ENCODE measurements at places on chromosomes 3 and 15.
A peak's percentile ranks its signal among the peaks of the same experiment; 100 is the strongest.

DNA sequence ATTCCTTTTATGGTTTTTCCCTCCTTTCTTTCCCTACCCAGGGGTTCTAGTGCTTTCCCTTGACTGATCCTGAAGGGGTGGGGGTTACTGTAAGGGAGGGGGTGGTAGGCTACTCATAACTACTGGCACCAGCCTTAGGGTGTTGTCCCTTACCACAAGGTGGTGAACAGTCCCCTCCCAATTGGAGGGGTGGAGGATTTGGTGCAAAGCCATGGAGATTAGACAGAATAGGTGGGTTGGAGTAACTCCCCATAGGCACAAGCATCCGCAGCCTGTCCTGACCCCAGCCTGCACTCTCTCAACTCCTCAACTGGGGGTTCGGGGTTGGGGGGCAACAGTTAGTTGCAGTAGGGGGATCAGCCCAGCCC lies 2.6 kb upstream of the HYAL2 start:
- H3K36me3 ChIP-seq: no peaks in the 10 kb centered on the region
- H3K4me1 ChIP-seq: peaks cover 21% of the 10 kb centered on the region

- H3K4me3 ChIP-seq: no peak overlapping the region
- no peaks in the 10 kb centered on the region for H3K4me1 ChIP-seq
- no peak overlapping the region for H3K27ac ChIP-seq
- H3K36me3 ChIP-seq: no peaks in the 10 kb centered on the region
- H3K27me3 ChIP-seq: no peaks in the 10 kb centered on the region
Measured at GRCh38 chr3:129052675-129053074, 7.9 kb upstream of the GP9 start.

- no peaks in the 10 kb centered on the region for H3K36me3 ChIP-seq
- no peak for DNase-seq
- H3K27me3 ChIP-seq: no peaks in the 10 kb centered on the region
- no peak overlapping the region for H3K27ac ChIP-seq
- no peak overlapping the region for H3K4me3 ChIP-seq
- no peaks in the 10 kb centered on the region for H3K4me1 ChIP-seq
Measured at GRCh38 chr3:140236836-140237501, 302.0 kb downstream of the CLSTN2 start.

DNA sequence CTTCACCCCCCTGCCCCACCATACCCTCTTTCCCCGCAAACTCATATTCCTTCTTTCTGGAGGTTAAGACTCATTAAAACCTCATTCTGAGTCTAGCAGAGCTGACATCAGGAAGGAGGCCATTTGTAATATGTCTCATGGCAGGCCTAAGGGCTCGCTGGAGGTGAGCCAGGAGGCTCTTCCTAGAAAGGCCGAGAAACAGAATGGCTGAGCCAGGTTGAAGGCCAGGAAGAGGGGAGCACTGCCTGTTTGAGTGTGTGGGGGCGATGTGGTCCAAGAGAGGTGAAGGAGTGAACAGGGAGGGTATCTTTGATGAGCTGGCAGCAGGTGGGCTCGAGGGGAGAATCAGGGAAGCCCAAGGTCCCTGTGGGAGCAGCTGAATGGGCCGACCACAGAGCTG lies 317.3 kb downstream of the TLE3 start:
- H3K36me3 ChIP-seq: no peaks in the 10 kb centered on the region
- peaks cover 23% of the 10 kb centered on the region for H3K4me1 ChIP-seq
- DNase-seq: no peak
- no peak overlapping the region for H3K27ac ChIP-seq
- no peak overlapping the region for H3K4me3 ChIP-seq

DNA sequence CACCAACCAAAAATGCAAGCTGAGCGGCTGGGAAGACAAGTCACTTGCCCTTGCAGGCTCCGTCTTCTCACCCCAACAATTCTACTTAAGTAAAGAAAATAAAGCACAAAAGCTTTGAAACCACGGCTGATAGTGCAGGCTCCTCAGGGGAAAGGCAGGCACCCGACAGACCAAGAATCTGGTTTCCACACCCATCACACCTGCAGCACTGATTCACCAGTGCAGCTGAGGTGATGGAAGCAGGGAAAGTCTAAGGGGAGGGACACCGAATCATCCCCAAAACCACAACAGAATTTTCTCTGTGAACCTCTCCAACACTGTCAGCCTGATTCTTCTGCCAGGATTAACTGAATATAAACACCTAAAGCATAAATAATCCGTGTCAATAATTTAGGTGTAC lies 62.0 kb upstream of the NSMCE3 start:
- no peak for DNase-seq
- no peaks in the 10 kb centered on the region for H3K36me3 ChIP-seq
- H3K4me3 ChIP-seq: no peak overlapping the region
- no peak overlapping the region for H3K27ac ChIP-seq
- H3K4me1 ChIP-seq: no peaks in the 10 kb centered on the region

- H3K4me3 ChIP-seq: no peak overlapping the region
- peaks cover 8% of the 10 kb centered on the region for H3K4me1 ChIP-seq
- DNase-seq: no peak
- H3K27ac ChIP-seq: no peak overlapping the region
- no peaks in the 10 kb centered on the region for H3K36me3 ChIP-seq
Measured at GRCh38 chr15:59295261-59296001, 77.2 kb downstream of the MYO1E start.

DNA sequence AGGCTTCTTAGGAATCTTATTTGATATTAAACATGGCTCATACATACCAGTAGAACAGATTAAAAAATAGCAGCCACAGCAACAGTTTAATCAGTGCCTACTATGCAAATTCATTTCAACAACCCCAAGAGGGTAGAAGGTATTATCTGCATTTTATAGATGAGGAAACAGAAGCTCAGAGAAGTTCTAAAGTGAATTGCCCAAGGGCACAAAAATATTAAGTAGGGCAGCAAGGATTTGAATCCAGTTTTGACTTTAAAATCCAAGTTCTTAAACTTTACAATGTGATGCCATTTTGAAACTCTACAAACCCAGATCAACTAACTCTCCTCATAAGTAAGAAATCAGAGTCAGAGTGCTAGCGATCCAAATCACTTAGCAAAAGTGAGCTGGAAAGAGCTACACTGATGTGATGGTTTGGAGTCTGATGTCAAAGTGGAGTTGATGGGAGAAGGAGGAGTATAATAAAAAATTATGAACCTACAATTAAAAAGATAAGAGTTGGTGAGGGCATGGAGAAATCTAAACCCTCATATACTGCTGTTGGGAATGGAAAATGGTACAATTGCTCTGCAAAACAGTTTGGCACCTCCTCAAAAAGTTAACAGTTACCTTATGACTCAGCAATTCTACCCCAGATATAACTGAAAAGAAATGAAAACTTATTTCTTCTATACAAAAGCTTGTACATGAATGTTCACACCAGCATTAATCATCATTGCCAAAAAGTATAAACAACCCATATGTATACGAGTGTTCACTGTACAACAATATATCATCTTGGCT lies 51.0 kb upstream of the PLXND1 start:
- H3K4me1 ChIP-seq: no peaks in the 10 kb centered on the region
- H3K27me3 ChIP-seq: no peaks in the 10 kb centered on the region
- H3K36me3 ChIP-seq: no peaks in the 10 kb centered on the region
- no peak overlapping the region for H3K27ac ChIP-seq
- no peak overlapping the region for H3K4me3 ChIP-seq

DNA sequence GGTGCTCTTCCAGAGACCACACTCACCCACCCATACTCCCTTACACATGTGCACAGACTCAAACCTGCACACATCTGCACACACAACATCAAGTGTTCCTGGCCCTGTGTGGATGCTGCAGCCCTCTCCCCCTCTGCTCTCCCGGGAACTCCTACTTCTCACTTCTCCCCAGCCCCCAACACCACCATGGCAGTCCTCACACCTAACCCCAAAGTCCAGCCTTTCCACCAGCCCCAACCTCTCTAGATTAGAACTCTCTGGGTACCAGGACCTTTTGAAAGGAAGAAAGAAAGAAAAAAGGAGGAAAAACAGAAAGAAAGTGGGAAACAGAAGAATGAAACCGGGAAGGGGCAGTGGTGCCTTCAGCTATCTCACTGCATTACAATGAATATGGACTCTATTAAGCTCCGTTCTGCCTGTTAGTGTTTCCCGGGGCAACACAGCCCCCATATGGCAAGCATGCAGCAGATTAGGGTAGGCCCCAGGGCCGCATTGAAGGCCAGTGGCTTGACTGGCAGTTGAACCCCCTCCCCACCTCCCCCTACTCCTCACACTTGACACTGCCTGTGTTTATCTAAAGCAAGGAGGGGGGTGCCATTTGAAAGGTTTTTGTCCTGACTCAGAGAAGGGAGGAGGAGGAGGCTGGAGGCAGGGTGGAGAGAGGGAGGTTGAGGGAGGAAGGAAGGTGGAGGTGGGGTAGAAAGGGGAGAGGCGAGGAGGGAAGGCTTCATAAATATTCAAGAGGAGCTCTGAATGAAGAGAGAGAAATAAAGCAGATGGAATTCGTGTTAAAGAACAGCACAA lies 30.1 kb downstream of the BOC start:
- no peak for DNase-seq
- no peak overlapping the region for H3K4me3 ChIP-seq
- H3K4me1 ChIP-seq: no peaks in the 10 kb centered on the region
- H3K27me3 ChIP-seq: no peaks in the 10 kb centered on the region
- no peak overlapping the region for H3K27ac ChIP-seq

DNA sequence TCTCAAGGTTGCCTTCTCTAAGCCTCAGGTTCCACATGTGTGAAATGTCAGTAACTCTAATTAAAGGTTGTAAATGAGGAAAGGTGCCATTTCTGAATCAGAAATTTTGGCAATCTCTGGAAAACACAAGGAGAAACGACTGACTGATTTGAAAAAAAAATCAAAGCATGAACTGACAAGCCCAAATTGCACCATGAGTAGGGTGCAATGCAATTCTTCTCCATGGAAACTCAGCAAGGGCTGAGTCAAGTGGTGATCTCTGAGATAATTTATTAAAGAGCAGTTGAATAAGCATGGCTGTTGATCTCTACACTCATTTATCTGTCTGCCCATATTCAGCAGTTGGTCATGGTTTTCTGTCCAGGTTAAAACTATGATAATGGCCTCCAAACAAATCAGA lies 201.6 kb upstream of the CMC1 start:
- no peaks in the 10 kb centered on the region for H3K4me1 ChIP-seq
- no peaks in the 10 kb centered on the region for H3K27me3 ChIP-seq
- no peaks in the 10 kb centered on the region for H3K36me3 ChIP-seq
- no peak overlapping the region for H3K4me3 ChIP-seq

- H3K4me1 ChIP-seq: peaks cover 33% of the 10 kb centered on the region
- H3K27me3 ChIP-seq: no peaks in the 10 kb centered on the region
- no peaks in the 10 kb centered on the region for H3K36me3 ChIP-seq
- DNase-seq: no peak
- H3K27ac ChIP-seq: peak overlapping the region; percentile 93
Measured at GRCh38 chr3:50356553-50356952, 2.8 kb downstream of the TMEM115 start.

GRCh38 chr3:14706096-14706495 lies 31.2 kb downstream of the C3orf20 start:
- DNase-seq: no peak
- no peak overlapping the region for H3K27ac ChIP-seq
- no peak overlapping the region for H3K4me3 ChIP-seq
- H3K36me3 ChIP-seq: no peaks in the 10 kb centered on the region

DNA sequence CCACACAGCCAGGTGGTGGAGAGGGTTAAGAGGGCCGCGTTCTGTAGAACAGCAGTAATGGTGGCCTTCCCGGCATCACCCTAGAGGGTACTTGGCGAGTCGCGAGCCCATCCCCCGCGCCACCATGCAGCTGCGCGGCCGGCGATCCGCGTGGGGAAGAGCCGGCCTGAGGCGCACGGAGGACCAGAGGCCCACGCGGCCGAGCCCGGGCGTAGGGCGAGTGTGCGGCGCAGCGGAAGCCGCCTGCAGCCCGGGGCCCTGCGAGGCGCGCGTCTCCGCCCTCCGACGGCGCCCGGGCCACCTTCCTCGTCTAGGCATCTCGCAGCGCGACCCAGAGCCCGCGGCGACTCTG lies 423 bp downstream of the TKT start:
- peaks cover 14% of the 10 kb centered on the region for H3K4me1 ChIP-seq
- H3K27me3 ChIP-seq: no peaks in the 10 kb centered on the region
- peak overlapping the region; percentile 70 for H3K4me3 ChIP-seq
- DNase-seq: peak; percentile 46

DNA sequence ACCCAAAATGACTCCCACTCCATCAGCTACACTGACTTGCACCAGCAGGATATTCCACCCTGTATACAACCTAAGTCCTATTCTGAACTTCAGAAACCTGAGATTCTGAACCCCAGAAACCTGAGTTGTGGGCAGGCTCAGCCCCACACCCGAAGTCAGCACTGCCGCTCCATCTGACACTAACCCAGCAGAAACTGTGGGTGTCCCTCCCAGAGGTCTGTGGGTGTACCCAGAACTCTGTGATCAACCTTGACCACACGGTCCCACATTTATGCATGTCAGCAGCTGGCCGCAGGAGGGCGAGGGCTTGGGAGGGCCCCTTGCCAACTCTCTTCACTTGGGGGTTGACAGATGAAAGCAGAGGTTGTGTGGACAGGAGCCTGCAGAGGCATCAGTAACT lies 9.3 kb downstream of the OXTR start:
- H3K4me3 ChIP-seq: no peak overlapping the region
- no peaks in the 10 kb centered on the region for H3K4me1 ChIP-seq
- H3K27me3 ChIP-seq: no peaks in the 10 kb centered on the region
- H3K36me3 ChIP-seq: no peaks in the 10 kb centered on the region

GRCh38 chr15:26050984-26051383 lies 187.9 kb upstream of the ATP10A start:
- H3K36me3 ChIP-seq: no peaks in the 10 kb centered on the region
- H3K27me3 ChIP-seq: no peaks in the 10 kb centered on the region
- no peak overlapping the region for H3K27ac ChIP-seq
- DNase-seq: no peak
- H3K4me3 ChIP-seq: no peak overlapping the region

GRCh38 chr15:74773731-74774252 lies 8.1 kb upstream of the CSK start:
- H3K27me3 ChIP-seq: no peaks in the 10 kb centered on the region
- H3K27ac ChIP-seq: no peak overlapping the region
- H3K4me3 ChIP-seq: no peak overlapping the region

DNA sequence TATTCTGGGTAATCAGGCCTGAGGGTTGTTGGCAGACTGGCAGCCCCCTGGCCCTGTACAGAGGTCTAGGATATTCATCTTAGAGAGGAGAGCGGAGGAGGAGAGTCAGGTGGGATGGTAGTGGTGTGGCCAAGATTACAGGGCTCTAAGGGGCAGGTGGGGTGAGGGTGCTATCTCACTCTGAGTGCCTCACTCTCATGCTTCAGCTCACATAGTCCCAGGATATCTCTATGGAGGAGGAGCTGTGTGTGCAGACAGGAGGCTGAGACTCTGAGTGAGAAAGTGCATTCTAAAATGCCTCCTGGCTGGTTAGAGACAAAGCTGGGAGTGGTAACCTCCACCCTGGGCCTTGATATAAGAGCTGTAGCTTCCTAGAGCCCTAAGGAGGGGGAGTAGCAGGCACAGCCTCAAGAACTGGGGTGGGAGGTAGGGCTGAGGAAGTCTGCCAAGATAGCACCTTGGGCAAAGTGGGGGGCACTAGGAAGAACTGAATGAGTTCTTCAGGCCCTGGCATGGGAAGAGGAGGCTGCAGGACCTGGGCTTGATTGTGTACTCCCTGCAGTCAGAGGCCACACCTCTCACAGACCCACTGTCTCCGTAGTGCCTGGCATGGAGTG lies 39.9 kb downstream of the CLSTN2 start:
- H3K4me3 ChIP-seq: no peak overlapping the region
- no peaks in the 10 kb centered on the region for H3K27me3 ChIP-seq
- no peaks in the 10 kb centered on the region for H3K4me1 ChIP-seq
- DNase-seq: no peak
